ENCODE measurements at places on chromosomes 4 and X. TPM values are rescaled to one million over a fixed set of nuclear protein-coding genes. Genes with fewer than 3 reads are reported as not detected.

DNA sequence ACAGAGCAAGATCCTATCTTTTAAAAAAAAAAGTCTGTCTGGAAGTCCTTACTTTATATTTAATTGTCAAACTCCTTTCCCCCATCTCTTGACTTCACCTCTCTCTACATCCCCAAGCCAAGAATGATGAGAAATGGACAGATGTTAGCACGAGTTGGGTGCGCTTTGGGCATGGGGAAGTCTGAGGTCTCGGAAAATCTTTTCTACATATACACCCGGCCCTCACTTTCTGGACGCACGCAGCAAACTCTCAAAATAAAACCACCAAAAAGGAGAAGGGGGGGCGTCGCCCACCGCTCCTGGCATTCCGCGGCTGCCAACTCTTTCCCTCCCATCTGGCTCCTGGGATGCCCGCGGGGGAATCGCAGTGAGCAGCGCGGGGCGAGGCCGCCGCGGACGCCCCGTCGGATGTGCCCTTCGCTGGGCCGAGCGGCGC, 756 bp downstream of the IGFBP7 start:
- DNase-seq = no peak

DNA sequence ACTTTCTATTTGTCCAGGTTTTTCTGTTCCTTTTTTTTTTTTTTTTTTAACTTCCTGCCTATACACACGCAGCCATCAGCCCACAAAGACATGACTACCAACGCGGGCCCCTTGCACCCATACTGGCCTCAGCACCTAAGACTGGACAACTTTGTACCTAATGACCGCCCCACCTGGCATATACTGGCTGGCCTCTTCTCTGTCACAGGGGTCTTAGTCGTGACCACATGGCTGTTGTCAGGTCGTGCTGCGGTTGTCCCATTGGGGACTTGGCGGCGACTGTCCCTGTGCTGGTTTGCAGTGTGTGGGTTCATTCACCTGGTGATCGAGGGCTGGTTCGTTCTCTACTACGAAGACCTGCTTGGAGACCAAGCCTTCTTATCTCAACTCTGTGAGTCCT, 2.1 kb downstream of the EBP start:
- no peak for DNase-seq

- no peak for DNase-seq
These were observed 697.5 kb upstream of the GNPDA2 start for GRCh38 chr4:45423896-45424295.

- no peak for DNase-seq
These were observed 8.3 kb downstream of the PRRG1 start for GRCh38 chrX:37357436-37357835.

- no peak for DNase-seq
These were observed 1015.1 kb downstream of the RPA4 start for GRCh38 chrX:97898798-97899197.

DNA sequence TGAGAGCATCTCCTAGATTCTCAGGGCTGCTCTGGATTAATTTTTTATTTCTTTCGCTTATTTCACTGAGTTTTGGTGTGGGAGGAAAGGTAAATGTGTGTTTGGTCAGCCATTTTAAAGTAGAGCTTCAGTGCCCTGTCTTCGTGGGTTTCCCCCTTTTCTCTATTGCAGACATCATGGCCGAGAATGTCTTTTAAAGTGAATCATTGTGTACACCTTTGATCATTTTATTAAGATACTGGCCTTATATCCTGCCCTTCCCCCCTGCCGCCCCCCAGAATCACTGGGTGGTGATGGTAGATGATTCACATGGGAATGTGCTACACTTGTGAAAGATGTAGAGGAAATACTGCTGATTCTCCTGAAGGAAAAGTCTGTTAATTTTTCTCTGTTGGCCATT, 23.8 kb downstream of the CDKL5 start:
- no peak for DNase-seq

The STIM2 gene
- 16.9 TPM for total RNA-seq

The FRAS1 gene
- total RNA-seq = 5.2 TPM
